ENCODE measurements at places on chromosomes 3 and 15.

DNA sequence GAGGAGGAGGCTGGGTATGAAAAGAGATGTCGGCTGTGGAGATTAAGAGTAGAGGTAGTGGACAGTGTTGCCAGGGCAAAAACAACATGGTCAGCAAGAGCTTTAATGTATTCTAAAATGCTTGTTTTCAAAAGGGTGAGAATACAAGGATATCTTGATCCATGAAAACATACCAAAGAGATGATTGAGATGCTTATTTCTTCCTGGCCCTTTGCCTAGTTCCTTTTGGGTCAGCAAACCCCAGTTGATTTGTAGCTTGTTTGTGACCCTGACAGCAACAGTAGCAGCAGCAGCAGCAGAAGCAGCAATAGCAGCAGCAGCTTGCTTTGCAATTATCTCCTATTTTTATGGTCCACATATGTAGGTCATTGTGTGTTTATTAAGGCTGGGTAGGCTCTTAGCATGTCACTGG lies 337.3 kb downstream of the LPP start:
- no peak for DNase-seq

- DNase-seq: no peak
These were observed 2.3 kb downstream of the GORASP1 start for GRCh38 chr3:39104961-39105686.

DNA sequence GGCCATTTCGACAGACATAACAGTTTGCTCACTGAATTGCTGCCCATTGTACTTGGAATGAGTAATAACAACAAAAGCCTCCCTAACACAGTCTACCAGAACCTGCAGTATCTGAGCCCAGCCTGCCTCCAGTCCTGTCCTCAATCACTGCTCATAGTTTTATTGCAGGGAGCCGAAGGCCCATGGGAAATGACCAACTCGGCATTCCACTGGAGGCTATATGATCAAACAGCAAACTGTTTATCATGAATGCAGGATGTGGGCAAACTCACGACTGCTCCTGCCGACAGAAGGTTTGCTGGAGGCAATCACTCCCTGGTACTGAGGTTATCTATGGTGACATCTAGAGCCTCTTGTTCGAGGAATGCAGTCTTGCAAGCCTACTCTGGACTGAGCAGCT lies 46.3 kb downstream of the LSM3 start:
- no peak for DNase-seq

GRCh38 chr15:89114990-89115389 lies 26.7 kb downstream of the ABHD2 start:
- peak; percentile 69 for DNase-seq

DNA sequence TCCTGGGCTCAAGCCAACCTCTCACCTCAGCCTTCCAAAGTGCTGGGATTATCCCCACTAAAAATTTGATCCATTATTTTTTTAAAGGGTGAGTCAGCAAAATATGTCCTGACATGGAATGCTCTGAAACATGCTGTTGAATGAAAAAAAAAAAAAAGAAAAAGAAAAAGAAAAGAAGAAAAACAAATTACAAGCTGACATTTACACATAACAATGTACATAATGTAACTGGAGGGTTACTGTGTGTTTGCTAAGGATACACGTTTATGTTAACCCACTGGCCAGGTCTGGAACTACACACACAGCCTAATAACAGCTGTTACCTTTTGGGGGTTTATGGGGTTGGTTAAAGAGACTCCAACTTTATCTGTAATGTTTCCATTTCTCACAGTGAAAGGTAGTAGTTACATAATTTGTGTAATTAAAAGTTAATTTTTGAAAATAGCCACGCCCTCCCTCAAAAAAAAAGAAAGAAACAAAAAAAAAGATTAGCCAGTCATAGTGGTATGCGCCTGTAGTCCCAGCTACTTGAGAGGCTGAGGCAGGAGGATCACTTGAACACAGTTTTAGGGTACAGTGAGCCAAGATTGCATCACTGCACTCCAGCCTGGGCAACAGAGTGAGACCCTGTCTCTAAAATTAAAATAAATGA lies 3.1 kb upstream of the MESP2 start:
- no peak for DNase-seq

DNA sequence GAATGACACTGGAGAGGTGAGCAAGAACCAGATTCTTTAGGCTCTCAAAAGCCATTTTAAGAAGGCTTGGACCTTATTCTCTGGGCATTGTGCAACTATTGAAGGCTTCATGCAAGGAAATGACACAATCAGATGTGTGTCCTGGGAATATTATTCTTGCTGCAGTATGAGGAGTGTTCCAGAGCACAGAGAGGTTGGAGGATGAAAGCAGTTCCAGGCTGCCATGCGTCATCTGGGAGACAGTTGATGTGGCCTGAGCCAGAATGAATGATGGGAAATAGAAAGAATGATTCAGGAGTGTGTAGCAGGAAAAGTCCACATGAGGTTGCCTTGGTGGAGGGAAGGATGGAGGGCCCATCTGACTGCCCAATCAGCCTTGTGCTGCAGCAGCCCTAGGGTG lies 123.1 kb downstream of the CHCHD6 start:
- no peak for DNase-seq

- DNase-seq: no peak
These were observed 6.1 kb upstream of the PRKCD start for GRCh38 chr3:53154881-53155285.

- DNase-seq: peak; percentile 17
These were observed 158.7 kb downstream of the USP13 start for GRCh38 chr3:179811321-179812095.

DNA sequence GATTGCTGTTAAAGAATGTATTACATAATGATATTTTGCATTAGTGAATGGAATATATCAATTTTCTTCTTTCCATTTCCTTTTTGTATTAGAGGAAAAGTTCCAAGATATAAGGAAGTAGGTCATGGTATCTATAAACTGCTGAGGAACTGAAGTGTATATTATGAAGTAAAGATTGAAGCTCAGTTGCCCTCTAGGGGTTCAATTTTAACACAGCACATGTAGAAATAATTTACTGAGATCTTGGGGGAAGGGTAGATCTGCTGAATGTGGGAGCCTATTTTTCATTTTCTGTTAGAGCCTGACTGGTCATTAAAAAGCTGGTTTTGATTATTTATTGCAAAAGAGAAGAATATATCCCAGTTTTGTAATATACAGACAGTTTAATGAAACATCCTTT lies 45.2 kb downstream of the CMC1 start:
- peak; percentile 2 for DNase-seq

- no peak for DNase-seq
These were observed 4.8 kb upstream of the RHOV start for GRCh38 chr15:40878785-40879184.
